ENCODE measurements at places on chromosomes 7 and 10. TPM values are rescaled to one million over a fixed set of nuclear protein-coding genes. Genes with fewer than 3 reads are reported as not detected.

The EPHA1 gene
- 13.9 TPM for total RNA-seq

GRCh38 chr10:94366382-94366781 is 3.6 kb upstream of the NOC3L start:
- DNase-seq = no peak

- DNase-seq = no peak
Observed at GRCh38 chr7:17792075-17792936, 148.0 kb downstream of the SNX13 start.

- DNase-seq = peak; percentile 91
Observed at GRCh38 chr10:88990384-88991160, at the start of gene FAS. Gene FAS, plus strand, starts transcription at chr10:88990798. Its CDS starts 79 bp downstream, at chr10:88990877.

GRCh38 chr7:142130267-142130666 is 18.7 kb downstream of the MGAM2 start:
- no peak for DNase-seq

The ZFAND2A gene
- 19.9 TPM for total RNA-seq

The CCDC3 gene
- 10.2 TPM for total RNA-seq

DNA sequence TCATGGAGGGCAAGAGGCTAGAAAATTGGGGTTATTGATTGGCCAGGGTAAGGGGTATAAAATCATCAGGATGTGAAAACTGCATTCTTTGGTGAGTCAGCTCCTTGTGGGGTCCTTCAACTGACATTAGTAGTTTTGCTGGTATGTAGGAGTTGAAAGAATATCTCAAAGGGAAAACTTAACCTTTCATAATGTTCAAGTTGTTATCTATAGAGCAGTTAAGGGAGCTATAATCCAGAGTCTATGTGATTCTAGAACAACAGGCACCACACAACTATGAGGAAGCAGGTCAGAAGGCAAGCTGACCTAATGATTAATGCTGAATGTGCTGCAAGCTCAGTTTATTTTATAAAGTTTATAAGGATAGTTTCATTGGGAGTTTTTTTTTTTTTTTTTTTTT is 13.7 kb downstream of the PRPS1L1 start:
- no peak for DNase-seq

- no peak for DNase-seq
Observed at GRCh38 chr10:93300288-93300917, 181.7 kb downstream of the MYOF start.

DNA sequence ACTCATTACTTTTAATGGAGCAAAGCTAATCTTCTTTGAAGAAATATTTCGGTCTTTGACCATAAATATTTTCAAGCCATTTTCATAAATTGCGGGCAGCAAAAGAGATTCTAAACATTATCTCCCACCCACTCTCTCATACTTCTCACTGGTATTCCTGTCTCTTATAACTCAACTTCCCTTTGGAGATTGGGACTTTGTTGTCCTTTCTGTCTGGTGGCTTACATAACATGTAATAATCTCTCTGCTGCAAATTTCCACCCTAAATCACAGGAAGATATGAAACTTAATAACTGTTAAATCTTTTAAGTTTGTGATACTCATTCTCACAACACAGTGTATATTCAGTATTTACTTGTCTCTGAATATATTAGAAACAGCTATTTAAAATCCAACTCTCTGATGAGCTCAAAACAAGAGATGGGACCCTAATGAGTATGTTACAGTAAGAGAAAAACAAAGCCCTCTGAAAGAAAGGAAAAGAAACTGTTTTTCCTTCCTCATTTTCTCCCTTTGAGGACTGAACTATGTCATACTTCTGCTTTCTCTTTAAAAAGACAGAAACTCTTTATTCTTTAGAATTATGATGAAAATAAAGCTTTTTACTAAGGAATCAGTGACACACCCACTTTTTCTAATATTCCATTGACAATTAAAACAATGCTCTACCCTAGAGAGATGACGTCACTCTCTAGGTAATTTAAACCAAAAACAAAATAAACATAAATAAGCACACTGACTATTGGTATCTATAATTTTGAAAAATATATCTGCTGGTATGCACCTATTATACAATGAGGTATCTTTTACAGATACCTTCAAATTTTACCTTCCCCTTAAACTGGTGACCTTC is 14.7 kb downstream of the CALCR start:
- no peak for DNase-seq

DNA sequence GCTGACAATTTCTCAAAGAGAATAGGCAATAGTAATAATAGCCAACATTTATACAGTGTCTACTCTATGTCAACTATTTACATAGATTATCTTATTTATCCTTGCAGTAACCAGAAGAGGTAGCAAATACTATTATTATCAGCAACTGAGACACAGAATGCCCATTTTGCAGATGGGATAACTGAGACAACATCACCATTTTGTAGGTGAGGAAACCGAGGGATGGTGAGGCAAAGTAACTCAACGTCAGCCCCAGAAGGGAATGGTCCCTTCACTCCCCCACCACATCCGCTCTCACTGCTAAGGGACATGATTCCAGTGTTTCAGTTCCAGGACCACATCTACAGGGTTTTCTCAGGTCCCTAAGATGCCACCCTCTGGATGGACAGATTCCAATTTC is 261.2 kb upstream of the NEBL start:
- no peak for DNase-seq

The TFEC gene
- total RNA-seq = 29.8 TPM

The PCLO gene
- total RNA-seq = 5.3 TPM

The TMEM236 gene
- 5.0 TPM for total RNA-seq

DNA sequence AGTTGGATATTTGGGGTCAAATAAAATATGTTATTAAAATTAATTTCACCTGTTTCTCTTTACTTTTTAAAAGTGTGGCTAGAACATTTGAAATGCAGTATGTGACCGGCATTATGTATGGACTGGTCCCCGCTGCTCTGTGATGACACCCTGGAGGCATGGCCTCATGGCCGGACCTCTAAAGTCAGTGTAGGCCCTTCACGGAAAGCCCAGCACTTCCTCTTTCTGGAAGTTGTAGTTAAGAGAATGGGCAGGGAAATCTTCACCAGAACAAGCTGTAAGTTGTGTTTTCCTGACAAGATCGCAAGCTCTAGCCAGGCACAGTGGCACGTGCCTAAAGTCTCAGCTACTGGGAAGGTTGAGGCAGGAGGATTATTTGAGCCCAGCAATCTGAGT is 38.3 kb upstream of the SRGN start:
- DNase-seq = no peak

The ANKRD61 gene
- not detected for total RNA-seq

GRCh38 chr7:9030976-9031375 is 597.6 kb downstream of the NXPH1 start:
- no peak for DNase-seq

GRCh38 chr7:108093851-108094331 is 36.3 kb downstream of the LAMB4 start:
- DNase-seq = no peak

The RALA gene
- total RNA-seq = 53.4 TPM

- peak; percentile 43 for DNase-seq
Observed at GRCh38 chr7:44307301-44307900, 18.0 kb downstream of the CAMK2B start.

The MBL2 gene
- total RNA-seq = not detected

The NOS3 gene
- 42.9 TPM for total RNA-seq

GRCh38 chr10:102621443-102622325 is 22.6 kb upstream of the TRIM8 start:
- no peak for DNase-seq

- no peak for DNase-seq
Observed at GRCh38 chr10:65350611-65351010, 1575.2 kb upstream of the LRRTM3 start.

- no peak for DNase-seq
Observed at GRCh38 chr7:2213551-2214215, 19.1 kb downstream of the MAD1L1 start.

DNA sequence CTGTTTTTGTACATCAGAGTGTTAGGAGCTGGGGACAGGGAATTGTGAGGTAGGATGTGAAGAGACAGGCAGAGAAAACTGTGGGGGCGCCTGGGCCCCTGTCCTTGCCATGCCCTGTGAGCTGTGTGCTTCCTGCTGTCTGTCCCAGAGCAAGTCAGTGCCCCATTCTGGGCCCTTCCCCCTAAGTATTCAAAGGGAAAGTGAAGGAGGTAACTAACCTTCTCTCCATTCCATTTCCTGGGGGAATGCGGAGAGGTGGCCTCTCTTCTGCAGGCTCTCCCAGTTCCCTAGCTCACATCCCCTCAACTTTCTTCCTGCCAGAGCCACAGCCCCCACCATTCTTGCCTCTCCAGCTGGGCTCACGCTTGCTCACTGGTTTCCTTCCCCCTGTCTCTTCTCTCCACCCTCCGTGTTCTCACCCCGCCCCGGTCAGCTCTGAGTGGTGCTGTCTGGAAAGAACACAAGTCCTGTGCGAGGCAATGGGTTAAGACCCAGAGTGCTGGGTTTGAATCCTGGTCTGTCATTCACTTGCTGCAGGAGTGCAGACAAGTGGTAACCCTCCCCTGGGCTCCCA is 9.7 kb upstream of the VSIR start:
- DNase-seq = no peak

The SPAG6 gene
- total RNA-seq = not detected

The FGFBP3 gene
- 0.81 TPM for total RNA-seq

GRCh38 chr10:111833251-111833650 is 350.3 kb downstream of the GPAM start:
- DNase-seq = no peak

The CPA1 gene
- total RNA-seq = not detected

DNA sequence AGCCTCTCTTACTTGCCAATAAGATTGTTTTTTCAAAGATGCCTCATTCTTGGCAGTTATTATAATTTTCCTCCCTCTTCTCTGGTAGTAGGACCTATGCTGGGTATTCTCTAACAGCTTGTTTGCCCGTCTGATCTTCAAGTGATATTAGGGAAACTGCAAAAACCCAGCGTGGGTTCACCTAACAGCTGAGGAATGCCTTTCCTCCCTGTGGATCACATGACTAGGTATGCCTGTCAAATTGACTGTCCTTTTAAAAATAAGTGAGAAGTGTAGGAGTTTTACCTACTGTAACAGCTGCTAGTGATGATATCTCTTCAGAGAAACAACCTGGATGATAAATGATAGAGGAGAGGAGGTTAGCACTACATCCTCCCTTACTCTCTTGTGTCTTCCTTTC is 22.0 kb downstream of the HECTD2 start:
- no peak for DNase-seq

The CYP3A7 gene
- 1.6 TPM for total RNA-seq

DNA sequence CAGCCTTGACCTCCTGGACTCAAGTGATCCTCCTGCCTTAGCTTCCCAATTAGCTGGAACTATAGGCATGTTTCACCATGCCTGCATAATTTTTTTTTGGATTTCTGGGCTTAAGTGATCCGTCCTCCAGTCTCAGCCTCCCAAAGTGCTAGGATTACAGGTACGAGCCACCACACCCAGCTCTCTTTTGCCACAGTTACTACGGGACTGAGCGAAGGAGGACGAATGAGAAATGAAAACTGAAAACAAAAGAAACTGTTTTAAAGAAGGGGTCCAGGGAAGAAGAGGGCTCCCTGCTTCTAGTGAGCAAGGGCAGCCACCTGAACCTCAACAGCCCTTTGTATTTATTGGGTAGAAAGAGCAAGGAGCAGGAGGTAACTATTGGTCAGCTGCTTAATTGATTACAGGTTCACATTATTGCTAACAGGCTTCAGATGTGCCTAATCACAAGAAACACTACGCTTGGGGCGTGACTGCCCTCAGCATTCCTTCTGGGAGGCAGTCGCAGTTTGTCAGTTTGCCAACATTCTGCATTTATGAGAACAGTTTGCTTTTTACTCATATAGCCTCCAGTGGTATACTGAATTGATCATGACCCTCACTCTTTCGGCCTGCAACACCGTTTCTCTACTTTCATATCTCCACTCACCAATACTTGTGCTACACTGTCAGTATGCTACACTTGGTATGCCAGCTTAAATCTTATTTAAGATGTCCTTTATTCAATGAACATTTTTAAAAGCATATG is 676.8 kb downstream of the DNAJB9 start:
- no peak for DNase-seq

- DNase-seq = peak; percentile 41
Observed at GRCh38 chr10:70582793-70583668, 19.5 kb downstream of the PRF1 start.

The VSTM4 gene
- total RNA-seq = 19.5 TPM

DNA sequence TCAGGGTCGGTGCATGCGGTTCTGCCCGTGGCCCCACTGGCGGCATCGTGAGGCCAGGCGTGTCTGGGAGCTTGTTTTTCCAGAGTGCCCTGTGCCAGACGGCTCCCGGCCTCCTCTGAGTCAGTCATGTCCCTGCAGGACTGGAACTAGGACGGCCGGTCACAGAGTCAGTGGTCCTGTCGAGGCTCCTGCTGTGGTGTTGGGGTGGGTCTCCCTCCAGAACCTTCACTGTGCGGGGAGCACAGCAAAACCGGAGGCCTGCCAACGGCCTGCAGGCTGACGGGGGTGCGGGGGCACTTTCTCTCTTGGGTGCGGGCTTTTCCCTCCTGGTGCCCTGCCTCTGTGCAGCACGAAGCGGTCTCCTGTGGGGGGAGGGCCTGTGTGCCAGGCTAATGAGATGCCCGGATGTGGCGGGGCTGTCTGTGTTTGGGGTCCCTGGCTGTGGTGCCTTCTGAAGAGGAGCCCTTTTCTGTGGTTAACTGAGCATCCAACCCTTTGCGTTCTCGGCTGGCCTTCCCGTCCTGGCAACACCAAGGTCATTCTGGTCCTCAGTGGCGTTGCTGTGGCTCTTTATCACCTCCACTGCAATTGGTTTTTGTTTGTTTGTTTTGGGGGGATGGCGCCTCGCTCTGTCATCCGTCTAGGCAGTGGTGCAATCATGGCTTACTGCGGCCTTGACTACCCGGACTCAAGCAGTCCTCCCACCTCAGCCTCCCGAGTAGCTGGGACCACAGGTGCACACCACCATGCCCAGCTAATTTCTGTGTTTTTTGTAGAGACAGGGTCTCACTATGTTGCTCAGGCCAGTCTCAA is 8.0 kb downstream of the GET4 start:
- DNase-seq = no peak

The UNCX gene
- total RNA-seq = not detected

DNA sequence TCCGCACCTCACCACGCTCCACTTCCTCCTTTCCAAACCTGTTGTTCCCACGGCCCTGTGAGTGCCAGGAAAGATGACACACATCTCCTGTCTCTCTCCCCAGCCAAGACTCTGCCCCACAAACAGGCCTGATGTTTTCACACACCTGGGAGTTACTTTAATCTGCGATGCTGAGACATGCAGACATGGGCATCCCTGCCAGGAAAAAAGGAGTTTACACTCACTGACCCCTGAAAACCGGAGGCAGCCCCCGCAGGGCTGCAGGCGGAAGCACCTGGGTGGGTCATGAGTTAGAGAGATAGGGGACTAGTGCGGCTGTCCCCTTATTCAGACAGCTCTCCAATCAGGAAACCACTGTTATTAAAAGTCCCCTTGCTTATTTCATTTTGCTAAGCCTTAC is 106.4 kb upstream of the CARD11 start:
- peak; percentile 53 for DNase-seq

GRCh38 chr10:12629767-12630165 is 280.4 kb downstream of the CAMK1D start:
- no peak for DNase-seq
